ENCODE measurements at places on chromosomes 3 and 15.

DNA sequence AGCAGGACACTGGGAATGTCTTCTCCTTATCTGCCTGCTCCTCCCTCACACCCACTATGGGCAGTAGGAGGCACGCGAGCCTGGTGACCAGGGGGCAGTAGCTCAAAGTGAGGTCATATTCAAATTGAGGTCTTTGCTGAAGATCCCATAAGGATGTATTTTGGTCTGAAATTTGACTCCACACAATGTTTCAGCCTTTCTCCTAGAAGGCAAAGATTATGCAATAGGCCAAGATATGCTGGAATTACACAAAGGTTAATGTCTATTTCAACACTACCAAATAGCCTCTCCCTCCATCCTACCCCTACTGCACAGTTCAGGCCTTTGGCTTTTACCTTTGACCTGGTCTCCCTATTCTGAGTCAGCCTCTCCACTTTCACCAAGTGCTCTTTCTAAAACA is 203.0 kb downstream of the TIGIT start:
- DNase-seq, result no peak

DNA sequence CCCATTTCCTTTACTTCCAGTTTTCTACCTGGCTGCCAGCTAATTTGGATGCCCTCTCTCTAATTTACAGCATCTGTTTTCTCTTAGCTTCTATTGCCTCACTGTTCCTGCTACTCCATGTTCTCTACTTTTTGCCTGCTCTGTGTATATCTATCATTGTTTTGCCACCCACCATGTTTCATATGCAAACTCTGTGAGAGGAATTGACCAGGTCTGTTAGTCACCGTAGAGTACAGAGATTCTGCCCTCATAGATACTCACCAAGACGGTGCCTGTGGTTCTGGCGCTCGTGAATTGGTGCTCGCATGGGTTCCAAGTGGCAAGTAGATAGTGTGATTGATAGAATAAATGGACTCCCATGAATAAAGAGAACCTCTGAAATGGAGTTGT is 288.8 kb downstream of the CNTN6 start:
- no peak for DNase-seq

DNA sequence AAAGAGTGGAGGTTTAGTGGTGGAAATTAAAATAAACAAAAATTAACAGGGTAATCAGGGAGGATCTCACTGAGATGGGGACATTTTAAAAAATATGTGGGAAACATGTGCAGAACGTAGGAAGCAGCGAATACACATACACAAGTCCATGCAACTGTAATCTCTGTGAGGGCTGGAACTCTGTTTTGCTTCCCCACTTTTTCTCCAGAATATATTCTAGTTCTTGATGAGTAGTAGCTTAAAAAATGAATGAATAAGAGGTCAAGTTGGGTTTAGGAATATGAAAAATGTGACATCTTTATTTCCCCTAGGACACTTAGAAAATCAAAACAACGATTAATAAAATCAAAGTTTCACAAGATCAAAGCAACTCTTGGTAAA is 312.2 kb upstream of the ZNF717 start:
- DNase-seq, result no peak

- no peak for DNase-seq
Observed at GRCh38 chr15:86483936-86484335, 404.3 kb downstream of the AGBL1 start.

- DNase-seq, result no peak
Observed at GRCh38 chr3:127296166-127296565, 8.3 kb upstream of the PRR20G start.

DNA sequence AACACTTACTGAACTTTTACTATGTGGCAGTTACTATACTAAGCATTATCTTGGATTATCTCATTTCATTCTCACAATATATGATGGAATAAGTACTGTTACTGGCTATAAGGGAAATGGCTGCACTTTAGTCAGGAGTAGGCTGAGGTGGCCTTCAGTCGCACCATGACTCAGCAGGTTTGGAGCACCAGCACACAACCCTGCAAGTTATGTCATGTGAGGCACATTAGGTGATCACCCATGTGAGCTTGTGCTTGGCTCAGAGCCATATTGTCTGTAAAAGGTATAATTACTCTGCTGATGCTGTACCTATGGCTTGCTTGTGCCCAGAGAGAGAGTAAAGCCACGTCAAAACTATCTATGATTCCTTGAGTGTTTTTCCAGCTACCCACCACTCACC is 54.1 kb upstream of the TIPARP start:
- no peak for DNase-seq

DNA sequence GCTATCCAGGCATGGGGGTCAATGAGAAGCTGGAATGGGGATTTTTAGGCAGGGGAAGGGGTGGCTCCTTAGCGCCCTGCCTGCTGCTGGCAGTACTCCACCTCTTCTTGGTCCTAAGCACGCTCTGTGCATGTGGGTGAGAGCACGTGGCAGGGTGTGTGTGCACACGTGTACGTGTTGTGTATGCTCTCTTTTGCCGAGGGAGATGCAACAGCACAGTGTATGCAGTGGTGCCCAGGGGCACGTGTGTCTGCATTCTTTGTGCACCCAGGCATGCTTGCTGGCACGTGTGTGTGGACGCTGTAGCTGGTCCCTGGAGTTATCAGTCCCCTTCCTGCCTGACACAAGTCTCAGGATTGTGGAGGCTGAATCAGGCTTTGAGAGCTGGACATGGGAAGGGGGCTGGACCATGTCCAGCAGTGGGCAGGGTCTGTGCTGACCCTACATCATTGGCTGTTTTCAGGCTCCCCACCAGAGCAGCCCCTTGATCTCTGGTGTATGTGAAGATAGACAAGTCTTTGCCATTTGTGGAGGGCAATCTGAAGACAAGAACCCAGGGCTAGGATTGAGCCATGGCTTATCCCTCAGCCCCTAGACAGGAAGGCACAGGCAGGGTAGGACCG is 1.9 kb upstream of the CAMKV start:
- no peak for DNase-seq

GRCh38 chr3:31137718-31138465 is 243.4 kb upstream of the GADL1 start:
- no peak for DNase-seq

GRCh38 chr3:77513542-77513941 is 473.6 kb downstream of the ROBO2 start:
- no peak for DNase-seq

GRCh38 chr3:174907027-174907426 is 47.9 kb downstream of the NAALADL2 start:
- DNase-seq, result no peak

- DNase-seq, result no peak
Observed at GRCh38 chr3:174325834-174326700, 533.1 kb upstream of the NAALADL2 start.

- no peak for DNase-seq
Observed at GRCh38 chr15:49731187-49732099, 110.6 kb downstream of the DTWD1 start.
